ENCODE measurements at places on chromosomes 2 and 18.

DNA sequence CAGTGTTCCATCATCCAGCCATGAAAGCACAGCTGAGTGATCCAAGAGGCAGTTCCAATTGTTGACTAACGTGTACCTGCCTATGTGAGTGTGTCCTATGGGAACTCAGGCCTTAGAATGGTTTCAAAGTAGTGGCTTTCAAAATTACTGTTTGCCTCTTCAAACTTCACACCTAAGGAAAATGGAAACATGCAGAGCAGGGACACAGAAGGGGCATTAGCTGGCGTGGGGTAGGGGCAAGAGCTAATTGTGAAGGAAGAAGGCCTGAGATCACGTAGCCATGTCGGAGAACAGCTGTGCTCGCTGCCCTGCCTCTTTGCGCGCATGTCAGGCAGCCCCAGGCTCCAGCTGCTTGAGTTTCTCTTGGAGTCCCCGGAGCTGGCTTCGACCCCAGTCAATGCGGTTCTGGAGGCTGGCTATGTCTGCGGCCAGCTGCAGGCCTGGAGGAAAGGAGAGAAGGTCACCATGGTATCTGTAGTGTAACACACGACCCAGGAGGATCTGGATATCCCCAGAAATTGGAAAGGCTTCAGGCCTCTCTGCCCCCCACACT, 3.8 kb upstream of the IMP4 start:
- DNase-seq = no peak

- no peak for DNase-seq
These were observed 1518.3 kb downstream of the RPIA start for GRCh38 chr2:90209806-90210205.

GRCh38 chr2:86788165-86788564, 2.5 kb downstream of the CD8A start:
- DNase-seq = no peak

GRCh38 chr2:55232863-55233657, 572 bp downstream of the RPS27A start:
- DNase-seq = no peak

GRCh38 chr18:25278394-25278793, 73.6 kb downstream of the ZNF521 start:
- DNase-seq = no peak

DNA sequence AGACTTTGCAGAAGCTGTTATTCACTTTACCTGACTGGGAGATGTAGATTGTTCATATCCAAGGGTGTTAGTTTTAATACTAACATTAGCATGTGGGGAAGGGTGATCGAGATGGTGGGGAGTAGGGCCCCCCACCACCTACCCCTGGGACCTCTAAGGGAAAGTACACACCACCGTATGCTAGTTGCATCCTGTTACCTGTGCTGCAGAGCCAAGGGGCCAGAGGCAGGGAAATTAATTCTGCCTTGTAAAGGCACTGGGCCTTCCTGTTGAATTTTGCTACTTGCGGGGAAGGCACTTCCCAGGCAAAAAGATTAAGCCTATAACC, 9.0 kb downstream of the STEAP3 start:
- no peak for DNase-seq

DNA sequence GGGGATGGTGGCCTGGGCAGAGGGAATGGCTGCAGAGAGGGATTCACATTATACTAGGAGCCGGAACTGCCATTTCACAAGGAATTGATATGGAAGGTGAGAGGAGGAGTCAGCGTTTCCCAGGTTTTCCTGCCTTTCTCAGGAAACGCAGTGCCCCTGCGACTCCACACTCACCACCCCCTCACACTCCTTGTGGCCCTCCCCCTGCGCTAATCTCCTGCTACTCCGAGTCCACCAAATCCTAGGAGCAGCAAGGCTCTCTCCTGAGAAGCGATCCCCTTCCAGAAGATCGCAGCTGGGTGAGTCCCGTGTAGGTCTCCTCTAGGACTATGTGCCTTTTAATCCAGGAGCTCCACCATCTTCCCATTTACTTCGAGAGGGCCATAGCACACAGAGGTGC, 140.6 kb downstream of the VAPA start:
- DNase-seq = no peak

GRCh38 chr2:29747786-29748470, 173.5 kb downstream of the ALK start:
- no peak for DNase-seq

GRCh38 chr2:84815146-84815545, 65.7 kb downstream of the TRABD2A start:
- no peak for DNase-seq

- no peak for DNase-seq
These were observed 48.5 kb downstream of the SLC5A7 start for GRCh38 chr2:108034843-108035242.

GRCh38 chr2:171320208-171320621, 113.6 kb downstream of the METTL8 start:
- DNase-seq = no peak

DNA sequence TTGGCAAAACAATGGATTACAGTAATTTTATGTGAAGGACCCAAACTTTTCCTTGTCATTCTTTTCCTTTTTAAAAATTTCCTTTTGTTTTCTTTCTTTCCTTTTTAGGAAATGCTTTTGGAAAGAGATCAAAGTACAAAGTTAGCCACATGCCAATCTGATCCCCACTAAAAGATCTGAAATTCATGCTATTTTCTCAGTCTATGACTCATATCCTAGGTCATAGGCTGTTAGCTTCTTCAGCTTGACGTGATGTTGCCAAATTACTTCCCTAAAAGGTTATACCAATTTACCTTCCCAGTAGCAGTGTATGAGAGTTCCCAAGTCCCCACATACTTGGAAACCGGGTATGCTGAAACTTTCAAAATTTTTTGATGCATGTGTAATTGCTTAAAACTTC, 355.3 kb downstream of the INSIG2 start:
- DNase-seq = no peak

DNA sequence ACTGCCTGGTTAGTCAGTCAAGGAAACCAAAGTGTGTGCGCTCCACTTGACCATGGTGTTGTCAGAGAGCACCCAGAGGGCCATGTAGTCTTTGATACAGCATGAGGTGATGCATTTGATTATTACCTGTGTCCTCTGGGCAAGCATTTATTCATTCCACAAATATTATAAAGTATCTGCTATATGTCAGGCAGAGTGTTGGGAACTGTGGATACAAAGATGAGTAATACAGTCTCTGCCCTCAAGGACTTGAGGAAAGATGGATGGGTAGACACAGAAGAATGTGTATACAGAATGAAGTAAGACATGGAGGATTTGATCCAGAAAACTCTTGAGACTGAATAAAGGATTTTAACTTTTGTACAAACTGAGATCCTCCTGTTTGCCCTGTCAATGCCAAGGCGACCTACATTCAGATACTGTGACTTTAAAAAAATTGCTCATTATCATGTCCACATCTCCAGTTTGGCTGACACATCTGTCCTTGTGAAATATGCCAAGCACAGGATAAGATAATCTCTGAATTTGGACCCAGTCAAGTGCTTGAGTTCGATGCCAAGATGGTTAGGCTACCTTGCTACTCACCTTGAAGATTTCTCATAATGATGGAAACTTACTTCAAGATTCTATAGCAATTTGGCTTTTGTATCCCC, 50.8 kb downstream of the ACYP2 start:
- DNase-seq = no peak

DNA sequence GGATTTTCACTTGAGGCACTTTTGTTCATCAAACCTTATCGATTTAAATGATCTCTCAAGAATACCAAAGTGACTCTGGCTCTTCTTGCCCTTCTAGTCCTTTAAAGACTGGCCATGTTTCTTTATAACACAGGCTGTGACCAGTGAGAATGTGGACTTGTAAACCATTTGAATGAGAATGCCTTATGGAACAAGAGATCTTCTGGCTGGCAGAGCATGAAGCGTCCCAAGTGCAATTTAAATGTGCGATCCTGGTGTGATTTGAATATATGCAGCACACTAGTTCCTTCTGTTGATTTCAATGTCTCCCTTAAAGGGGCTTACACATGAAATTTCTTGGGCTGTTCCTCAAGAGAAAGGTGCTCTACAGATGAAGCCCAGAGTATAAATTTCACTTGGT, 262.4 kb upstream of the CCDC68 start:
- no peak for DNase-seq

GRCh38 chr2:240429341-240429871, 6.1 kb upstream of the GPC1 start:
- no peak for DNase-seq

DNA sequence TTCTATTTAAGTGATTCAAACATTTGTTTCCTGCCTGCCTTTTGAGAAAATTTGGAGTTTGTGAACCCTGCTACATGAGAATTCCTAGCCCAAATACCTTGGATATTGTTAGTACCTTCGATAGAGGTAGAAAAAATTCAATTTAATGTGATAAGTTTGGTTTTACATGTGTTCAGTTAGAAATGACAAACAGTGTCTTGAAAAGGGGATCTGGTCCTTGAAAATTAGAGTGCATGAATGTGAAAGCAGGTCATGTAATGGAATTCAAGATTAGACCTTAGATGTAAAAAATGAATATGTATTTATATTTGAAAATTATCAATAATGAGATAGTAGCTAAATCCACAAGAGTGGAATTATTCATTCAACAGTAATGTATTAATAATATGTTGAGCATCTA, 70.5 kb downstream of the PIK3C3 start:
- no peak for DNase-seq

DNA sequence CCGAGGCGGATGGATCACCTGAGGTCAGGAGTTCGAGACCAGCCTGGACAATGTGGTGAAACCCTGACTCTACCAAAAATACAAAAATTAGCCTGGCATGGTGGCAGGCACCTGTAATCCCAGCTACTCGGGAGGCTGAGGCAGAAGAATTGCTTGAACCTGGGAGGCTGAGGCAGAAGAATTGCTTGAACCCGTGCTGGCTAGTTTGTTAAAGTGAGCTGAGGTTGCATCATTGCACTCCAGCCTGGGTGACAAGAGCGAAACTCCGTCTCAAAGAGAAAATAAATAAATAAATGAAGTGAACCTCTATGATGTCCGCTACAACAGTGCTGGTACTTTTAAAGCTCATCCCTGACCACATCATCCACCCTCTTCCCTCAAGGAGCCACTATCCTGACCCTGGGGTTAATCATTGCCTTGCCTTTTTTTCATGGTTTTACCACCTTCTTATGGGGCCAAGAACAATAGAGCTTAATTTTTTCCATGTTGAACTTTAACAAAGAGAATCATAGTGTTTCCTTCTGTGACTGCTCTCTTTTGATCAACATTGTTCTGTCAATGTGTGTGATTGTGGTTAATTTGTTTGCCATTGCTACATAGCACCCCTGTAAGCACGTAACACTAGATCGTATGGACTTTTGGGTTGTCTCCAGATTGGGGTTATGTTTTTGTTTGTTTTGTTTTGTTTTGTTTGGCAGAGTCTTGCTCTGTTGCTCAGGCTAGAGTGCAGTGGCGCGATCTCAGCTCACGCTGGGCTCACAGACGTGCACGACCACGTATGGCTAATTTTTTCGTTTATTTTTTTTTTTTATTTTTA, 17.1 kb upstream of the ATRAID start:
- no peak for DNase-seq

DNA sequence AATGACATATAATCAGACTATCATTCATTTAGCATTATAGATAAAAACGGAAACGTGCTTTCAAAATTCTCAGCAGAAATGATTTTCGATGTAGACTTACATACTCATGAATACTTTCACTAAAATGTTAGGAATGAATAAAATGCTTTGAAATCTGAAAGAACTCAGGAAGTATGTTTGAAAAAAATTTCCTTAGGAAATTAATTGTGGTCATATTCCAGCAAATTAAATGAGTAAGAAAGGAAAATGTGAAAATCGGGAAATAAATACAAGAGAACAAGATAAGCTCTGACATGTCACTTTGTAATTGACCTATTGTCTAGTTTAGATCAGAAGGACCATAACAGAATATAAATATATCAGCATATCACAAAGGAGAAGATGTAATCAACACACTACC, 981.0 kb upstream of the CDH2 start:
- no peak for DNase-seq

GRCh38 chr2:24073816-24074215, 2.3 kb downstream of the SF3B6 start:
- DNase-seq = no peak

GRCh38 chr2:130376433-130377293, 20.8 kb downstream of the PTPN18 start:
- DNase-seq = no peak

DNA sequence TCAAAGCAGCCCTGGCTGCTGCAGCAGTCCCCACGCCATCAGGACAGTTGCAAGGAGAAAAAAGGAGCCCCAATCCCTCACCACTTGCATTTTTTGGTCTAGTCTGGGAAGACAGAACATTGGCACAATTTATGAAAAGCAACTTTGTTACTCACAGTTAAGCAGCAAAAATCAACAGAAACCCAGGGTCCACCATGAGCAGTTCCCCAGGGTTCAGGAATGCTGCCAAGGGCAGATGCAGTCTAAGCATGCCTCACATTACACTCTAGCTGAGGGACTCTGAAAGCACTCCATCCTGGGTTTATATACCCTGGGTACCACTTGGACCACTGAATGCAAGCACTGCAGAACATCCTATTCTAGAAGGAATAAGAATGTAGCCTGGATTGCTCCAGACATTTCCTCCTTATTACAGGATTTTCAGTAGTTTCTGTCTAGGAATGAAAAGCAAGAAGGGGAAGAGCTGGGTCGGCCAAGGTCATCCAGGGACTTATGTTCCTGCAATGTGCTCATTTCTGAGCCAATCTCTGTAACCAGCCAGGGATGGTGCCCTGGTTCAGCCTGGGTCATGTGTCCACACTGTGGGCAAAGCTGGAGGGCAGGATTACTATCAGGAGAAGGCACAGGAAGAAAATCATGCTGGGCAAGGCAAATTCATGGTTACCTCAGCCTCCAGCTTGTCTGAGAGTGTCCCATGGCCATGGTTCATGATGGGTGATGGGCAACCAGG, 19.5 kb upstream of the TMEM163 start:
- DNase-seq = no peak

DNA sequence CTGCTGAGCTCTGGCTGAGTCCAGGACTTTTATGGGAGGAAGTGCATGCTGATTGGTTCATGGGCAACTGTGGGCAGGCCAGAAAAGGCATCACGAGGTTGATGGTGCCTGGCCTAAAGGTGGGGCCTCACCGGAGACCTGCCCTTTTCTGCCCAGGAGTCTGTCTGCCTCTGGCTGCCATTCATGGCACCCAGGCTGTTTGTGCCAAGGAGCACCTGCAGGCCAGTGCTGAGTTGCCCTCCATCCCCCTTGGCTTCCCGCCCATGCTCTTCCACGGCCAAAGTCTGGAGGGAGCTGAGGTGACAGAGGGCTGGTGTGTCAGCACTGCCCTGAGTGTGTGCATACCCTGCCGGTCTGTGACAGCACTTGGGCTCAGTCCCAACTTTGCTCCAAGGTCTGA, 123.2 kb downstream of the PTH2R start:
- DNase-seq = no peak

DNA sequence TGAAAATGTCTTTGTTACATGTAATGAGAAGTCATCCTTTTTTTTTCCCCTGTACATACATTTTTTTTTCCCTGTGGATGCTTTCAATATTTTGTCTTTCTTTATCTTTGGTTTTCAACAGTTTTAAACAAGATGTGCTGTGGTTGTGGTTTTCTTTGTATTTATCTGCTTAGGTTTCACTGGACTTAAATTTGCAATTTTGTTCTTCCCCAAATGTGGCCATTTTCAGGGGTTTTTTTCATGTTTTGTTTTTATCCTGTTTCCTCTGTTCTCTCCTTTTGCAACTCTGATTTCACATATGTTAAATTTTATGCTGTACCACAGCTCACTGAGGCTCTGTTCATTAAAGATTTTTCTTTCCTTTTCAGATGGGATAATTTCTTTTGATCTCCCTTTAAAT, 41.7 kb downstream of the GALNT1 start:
- no peak for DNase-seq

Measured in stimulated activated CD8-positive, alpha-beta memory T cell treated with anti-CD3 and anti-CD28 coated beads, Interleukin-15, amount 100 ng/mL, for 24 hours (primary cell).